Frontal cortex (tissue), 4 donors: ENCODE measurements at places on chromosomes 7 and 10.

DNA sequence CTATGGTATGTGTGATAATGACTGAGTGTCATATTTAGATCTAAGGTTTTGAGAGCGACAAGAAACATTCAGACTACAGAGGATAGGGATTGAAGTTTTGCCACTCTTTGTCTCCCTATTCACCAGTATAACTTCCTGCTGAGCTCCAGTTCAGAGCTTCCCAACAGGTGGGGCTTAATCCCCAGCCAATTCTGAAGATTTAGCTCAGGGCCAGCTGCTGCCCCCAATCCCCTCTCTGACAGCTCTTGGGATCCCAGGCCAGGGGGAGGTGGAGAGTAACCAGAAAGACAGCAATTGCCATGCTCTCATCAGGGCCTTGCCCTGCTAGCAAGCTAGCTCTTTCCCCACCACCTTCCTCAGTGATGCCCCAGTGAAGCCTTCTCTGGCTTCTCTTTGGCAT lies 57.8 kb downstream of the TRIL start:
- DNase-seq: no peak

DNA sequence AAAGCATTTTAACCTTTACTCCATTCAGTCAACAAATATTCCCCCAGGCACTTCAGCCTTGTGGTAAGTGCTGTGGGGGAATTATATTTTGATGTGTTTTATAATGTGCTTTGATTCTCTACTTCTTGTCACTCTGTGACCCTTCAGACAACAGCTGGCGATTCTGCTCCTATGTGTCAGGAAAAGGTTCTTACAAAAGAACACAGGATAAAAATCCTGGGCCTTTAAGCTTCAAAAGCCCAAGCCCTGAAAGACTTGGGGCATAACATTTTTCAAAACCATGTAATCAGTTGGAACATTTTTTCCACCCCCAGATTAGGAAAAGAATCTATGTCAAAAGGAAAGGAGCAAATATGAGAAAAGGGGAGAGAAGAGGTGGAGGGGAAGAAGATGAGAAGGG lies 37.8 kb upstream of the LRRC17 start:
- DNase-seq: no peak

DNA sequence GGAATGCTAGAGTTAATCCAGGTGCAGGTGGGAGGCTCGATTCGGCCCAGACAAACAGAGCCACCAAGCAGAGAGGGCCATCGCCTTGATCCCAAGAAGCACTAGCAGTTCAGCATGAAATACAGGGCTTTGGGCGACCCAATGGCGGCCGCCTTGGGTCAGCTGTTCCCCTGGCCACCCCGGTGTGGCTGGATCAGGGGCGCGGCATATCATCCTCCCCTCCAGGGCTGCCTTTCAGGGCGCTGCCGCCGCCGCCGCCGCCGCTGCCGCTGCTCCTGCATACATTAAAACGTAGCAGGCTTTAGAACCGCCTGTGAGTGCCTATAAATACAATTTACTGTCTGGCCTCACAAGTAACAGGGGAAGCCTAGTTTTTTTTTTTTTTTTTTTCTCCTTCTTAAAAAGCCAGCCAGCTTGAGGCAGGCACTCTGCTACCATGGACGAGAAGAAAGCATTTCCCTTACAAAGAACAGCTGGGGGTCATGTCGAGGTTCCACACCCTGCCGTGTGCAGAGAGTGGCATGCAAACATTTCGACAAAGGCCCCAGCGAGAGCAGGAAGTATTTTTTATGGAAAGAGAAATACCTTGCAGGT lies 57.7 kb upstream of the EFCAB10 start:
- no peak for DNase-seq

GRCh38 chr10:129741280-129741977 lies 222.6 kb downstream of the EBF3 start:
- no peak for DNase-seq

- DNase-seq: peak; percentile 85
Measured at GRCh38 chr10:30784897-30785605, 155.5 kb upstream of the LYZL2 start.

DNA sequence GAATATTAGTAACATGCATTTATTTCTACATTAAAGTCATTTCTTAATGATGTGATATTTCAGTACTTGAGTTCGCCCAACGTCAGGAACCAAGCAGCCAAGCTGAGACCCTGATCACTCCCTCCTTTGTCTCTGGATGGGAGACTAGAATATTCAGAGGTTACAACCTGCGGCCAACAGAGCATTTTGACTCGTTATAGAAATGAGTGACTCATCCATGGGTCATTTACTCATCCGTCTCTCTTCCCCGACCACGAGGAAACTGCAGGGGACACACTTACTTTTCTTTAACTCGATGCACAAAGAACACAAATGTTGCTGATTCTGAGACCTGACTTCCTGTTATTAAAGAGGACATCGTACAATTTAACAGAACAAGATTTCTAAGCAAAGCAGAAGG lies 343.3 kb downstream of the FRMD4A start:
- no peak for DNase-seq

DNA sequence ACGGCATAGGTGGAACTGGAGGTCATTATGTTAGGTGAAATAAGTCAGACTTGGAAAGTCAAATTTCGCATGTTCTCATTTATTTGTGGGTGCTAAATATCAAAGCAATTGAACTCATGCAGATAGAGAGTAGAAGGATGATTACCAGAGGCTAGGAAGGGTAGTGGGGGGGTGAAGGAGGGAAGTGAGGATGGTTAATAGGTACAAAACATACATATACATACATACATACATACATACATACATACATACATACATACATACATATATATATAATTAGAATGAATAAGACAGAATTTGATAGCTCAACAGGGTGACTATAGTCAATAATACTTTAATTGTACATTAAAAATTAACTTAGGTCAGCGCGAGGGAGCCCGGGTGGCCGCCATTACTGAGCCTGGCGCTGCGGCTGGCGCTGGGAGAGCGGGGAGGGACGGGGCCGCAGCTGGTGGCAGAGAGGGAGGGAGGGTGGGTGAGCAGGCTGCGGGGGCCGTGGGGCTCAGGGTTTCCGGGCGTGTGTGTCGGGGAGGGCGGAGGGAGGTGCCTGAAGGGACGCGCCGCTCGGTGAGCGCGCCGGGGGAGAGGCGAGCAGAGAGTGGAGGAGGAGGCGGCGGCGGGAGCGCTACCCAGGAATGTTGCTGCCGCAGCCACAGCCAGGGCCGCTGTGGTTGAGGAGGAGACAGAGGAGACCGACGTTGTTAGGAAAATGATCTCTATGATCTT lies 85.8 kb upstream of the EGFR start:
- DNase-seq: peak; percentile 53

DNA sequence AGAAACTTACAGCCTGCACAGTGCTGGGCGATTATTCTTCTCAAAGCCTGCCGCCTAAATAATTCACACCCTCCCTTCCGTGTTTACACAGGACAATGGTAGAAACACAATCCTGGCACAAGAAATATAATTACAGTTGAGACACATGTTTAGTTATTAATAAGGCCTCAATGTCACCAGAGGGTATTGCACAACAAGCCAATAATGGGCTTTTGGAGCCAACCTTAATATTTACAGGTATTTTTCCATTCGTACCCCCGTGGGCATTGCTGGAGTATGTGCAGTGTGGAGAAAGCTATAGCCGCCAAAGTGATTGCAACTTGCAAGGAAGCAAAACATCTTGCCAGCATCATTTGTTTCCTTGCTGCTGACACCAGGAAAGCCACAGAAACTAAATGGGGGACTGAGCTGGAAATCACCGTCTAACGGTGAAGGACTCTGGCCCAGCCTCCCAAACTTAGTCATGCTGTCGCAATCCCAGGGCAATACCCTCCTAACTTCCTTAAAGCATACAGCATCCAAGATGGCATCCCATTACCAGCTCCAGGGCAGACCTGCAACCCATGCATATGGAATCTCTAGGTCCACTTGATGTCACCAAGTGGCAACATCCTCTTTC lies 8.6 kb downstream of the CALN1 start:
- DNase-seq: no peak

GRCh38 chr10:59709395-59710125 lies at the start of gene SLC16A9:
Gene SLC16A9, minus strand, starts transcription at chr10:59709850. Its CDS starts 25,559 bp downstream, at chr10:59684291.
- peak; percentile 74 for DNase-seq

DNA sequence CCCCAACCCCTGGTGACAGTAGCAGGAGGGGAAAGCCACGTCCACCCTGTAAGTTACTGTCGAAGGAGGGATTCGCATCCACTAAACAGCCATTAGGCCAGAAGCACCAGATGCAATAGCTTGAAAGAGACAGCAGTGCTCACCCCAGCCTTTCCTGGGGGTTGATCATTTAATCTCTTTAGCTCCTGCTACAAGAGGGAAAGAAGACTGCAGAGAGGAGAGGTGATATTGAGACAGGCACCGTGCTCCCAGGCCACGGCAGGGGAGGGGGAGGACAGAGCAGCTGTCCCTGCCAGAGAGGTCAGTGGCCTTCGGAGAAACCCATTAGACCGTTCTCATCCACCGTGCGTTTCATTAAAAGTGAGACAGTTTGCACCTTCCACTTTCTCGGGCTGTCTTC lies 148.3 kb downstream of the CDH23 start:
- DNase-seq: no peak

- DNase-seq: no peak
Measured at GRCh38 chr7:114857605-114858004, 64.3 kb upstream of the MDFIC start.

GRCh38 chr10:35217455-35217854 lies 90.8 kb downstream of the CREM start:
- no peak for DNase-seq

GRCh38 chr10:132959559-132959961 lies 17.2 kb upstream of the CFAP46 start:
- DNase-seq: no peak

DNA sequence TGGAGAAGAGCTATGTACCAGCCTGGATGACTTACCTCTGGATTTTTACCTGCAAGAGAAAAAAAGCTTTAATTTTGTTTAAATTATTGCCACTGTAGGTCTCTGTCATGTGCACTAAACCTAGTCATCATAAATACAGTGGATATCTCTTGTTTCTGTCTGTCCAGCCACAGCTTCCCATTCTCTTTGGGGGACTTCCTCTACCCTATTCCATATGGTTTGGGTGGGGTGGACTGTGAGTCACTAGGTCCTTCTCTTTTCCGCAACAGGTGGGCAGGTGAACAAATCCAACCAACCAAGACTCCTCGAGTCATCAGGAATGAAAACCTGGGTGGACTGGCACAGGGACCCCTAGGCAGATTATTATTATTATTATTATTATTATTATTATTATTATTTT lies 87.3 kb upstream of the CYTH3 start:
- DNase-seq: no peak
